ENCODE measurements at places on chromosomes 12 and 14.

GRCh38 chr12:56998981-56999380 is 7.4 kb downstream of the ZBTB39 start:
- DNase-seq: no peak

GRCh38 chr14:59634617-59635016 is 58.0 kb upstream of the CCDC175 start:
- DNase-seq: no peak

DNA sequence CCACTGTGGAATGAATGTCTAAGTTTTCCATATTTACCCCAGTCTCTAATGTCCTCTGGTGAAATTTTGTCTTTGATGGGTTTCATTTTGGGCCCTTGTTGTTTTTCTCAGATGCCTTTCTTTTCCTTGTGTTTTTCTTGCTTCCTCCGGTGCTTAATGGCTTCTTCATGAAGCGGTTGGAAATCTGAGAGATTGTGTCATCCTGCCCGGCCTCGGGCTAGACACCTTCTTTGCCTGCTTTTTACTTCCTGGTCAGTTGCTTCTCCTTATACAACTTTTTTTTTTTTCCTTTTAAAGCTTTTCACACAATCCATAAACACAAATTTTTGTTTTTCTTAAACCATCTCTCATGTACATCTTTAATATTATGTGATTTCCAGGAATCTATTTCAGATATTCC is 7.1 kb downstream of the ETV6 start:
- no peak for DNase-seq

DNA sequence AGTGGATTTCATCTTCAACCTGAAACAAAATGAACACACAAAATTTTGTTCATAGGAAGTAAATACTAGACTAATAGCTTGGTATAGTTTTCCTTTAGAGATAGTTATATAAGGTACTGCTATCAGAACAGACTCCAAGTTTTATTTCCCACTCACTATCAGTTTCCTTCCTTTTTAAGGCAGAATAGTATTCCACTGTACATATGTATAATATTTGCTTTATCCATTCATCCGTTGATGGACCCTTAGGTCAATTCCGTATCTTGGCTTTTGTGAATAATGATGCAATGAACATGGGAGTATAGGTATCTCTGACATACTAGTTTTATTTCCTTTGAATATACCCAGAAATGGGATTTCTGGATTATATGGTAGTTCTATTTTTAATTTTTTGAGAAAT is 3.7 kb downstream of the CCNB1IP1 start:
- no peak for DNase-seq

DNA sequence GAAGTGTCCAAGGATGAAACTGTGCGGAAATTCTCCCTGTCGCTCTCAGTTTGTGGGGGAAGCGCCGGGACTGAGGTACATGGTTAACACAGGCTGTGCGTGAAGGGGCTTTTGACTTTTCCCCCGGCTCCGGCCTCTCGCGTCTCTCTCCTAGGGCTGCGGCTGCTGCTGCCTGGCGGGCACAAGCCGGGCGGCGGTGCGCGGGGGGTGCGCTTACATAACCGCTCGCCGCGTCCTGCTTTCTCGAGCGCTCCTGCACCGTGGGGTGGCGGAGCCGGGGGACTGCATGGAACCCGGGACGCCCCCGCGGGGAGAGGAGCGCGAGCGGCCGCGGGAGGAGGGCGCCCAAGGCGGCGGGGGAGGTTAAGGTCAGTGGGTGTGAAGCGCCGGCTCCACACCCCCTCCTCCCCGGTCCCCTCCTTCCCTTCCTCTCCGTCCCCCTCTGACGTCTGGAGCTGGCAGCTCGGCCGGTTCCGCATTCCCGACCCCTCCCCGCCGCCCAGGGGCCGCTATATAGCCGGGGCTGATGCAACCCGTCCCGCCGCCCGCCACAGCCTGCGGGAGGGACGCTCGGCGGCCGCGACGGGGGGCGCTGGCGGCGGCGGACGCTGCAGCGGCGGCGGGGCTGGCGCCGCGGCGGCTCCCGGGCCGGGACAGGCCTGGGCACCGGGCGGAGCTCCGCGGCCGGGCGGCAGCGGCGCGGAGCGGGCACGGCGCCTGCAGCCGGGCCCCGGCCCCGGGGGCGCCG is at the start of gene JDP2:
TSS of gene JDP2 (plus strand) at position 541 of the 748 bp plus-strand sequence. CDS start 9,899 bp downstream, outside the sequence.
- DNase-seq: peak; percentile 68

- DNase-seq: no peak
Measured at GRCh38 chr12:93568091-93568490, 4.4 kb upstream of the SOCS2 start.

DNA sequence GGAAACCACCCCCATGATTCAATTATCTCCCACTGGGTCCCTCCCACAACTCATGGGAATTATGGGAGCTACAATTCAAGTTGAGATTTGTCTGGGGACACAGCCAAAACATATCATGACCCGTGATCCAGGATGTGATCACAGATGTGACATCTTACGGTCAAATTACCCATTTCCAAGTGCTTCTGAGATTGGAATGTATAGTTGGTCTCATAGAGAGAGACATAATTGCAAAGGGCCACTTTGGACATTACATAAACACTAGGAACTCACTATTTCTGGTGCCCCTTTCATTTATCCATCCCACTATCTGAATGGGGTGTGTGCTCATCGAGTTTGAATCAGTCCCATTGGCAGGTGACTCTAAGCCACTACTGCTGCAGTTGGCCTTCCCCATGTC is 204.5 kb downstream of the PHLDA1 start:
- DNase-seq: peak; percentile 92

GRCh38 chr12:131352296-131352900 is 358.5 kb upstream of the SFSWAP start:
- DNase-seq: no peak

DNA sequence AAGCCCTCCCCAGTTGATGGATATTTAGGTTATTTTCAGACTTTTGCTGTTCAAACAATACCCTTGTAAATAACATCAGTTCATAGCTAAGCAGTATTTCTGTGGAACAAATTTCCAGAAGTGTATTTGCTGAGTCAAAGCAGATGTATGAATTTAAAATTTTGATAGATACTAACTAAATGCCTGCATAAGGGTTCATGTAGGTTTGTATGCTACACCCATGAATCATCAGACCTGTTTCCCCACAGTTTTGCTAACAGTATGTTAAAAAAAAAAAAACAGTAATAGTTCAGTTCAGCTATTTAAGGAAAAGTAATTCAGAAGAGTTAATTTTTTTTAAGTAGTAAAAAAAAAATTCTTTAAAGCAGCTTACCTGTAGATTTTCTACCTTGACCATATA is 236.1 kb upstream of the DIO2 start:
- no peak for DNase-seq

DNA sequence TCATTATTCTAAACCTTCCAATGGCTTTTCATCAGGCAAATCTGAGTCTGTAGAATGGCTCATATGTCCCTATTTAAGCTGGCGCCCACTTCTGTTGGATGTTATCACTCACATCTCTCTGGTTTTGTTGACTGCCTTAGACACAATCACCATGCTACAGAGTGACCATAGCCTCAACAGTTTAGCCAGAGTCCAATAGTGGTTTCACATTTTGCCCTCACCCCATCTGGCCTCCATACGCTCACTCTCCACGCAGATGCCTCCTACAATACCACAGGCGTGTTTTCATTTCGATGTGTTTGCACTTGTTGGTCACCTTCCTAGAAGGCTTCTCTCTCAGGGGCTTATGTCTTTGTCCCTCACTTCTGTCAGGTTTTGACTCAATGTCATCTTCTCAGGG is 3.4 kb downstream of the KLRB1 start:
- DNase-seq: no peak

DNA sequence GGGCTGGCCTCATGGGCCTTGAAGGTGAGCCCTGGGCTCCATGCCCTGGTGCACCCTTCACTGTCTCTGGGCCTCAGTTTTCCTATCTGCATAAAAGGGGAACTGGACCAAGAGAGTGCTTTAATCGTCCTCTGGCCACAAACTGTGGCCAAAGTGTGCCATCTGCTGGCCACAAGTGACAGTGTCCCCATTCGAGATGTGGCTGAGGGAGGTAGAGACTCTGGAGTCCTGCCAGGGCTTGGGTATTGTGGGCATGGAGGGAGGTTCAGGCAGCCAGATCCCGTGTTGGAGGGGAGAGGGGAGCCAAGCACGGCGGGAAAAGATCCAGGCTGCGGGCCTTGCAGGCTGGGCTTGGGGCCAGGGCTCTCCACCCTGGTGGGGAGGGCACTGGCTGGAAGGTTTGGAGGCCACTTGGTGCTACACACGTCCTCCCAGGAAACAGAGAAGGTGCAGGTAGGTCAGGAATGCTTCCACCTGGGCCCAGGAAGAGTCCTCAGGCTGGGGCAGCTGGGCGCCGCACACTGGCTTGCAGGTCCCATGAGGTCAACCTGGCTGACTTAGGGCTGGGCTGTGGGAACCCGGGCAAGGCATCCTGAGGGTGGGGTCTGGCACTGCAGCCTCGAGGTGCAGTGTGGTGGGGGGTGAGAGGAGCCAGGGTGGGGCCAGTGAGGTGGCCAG is 7.3 kb upstream of the KIF26A start:
- DNase-seq: peak; percentile 65

- DNase-seq: no peak
Measured at GRCh38 chr12:119788786-119789185, 88.3 kb downstream of the CIT start.

DNA sequence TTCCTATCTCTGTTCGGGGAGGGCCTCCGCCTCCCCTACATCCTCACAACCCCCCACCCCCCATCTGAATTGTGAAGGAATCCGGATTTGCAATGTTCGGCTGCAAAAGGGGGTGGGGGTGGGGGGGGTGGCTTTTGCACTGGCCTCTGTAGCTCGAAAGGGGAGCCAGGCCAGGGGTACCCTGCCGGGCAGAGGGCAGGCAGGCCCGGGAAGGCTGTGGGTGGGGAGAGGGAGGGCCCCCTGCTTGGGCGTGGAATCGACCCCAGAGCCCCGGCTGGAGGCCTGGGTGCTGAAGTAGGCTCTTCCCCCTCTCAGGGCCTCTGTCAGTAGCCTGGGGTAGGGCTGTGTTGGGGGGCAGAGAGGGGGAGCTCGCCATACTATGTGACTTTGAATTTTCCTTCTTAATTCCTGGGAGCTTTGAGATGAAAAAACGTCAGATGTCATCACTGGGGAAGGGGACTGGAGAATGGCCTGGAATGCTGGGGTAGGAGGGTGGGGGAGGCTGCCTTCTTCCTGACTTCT is 1.1 kb downstream of the LRP1 start:
- DNase-seq: no peak

- no peak for DNase-seq
Measured at GRCh38 chr14:61298824-61299223, 17.7 kb upstream of the TMEM30B start.

GRCh38 chr14:94936401-94936892 is 166.5 kb upstream of the GSC start:
- DNase-seq: no peak

DNA sequence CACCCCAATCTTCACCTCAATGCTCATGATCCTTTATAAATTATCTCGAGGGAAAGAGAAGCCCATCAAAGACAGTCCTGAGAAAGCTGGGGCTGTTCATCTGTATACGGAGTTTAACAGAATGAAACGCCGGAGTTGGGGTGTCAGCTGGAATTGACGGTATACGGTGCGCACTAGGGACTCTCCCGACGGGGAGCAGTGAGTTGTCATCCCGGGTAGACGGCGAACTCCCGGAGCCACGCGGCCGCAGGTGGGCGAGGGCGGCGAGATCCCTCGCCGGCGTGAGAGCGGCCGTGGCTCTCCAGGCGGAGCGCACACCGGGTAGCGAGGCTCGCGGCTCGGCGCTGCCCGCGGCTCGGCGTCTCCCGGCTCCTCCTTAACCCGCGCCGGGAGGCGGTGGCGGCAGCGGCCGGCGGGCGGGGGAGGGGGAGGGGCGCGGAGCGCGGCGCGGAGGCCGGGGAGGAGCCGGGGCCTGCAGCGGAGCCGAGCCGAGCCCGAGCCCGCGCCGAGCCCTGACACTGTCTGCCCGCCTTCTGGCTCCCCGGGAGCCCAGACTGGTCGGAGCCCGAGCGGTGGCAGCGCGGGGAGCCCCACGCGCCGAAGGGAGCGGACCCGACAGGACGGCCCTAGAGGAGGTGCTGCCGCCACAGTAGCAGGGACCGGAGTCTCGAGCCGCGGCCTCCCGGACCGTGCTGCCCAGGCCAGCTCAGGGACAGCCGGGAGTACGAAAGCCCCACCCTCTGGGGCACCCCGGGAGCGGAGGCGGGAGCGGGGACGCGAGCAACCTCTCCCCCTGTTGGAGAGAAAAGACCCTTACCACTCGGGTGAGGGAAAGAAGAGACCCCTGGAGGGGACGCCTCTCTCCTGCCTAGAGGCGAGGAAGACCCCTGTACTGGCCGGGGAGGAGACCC is at the start of gene FOXJ2:
TSS of gene FOXJ2 (plus strand) at position 475 of the 911 bp plus-strand sequence. CDS start 7,117 bp downstream, outside the sequence.
- peak; percentile 66 for DNase-seq

DNA sequence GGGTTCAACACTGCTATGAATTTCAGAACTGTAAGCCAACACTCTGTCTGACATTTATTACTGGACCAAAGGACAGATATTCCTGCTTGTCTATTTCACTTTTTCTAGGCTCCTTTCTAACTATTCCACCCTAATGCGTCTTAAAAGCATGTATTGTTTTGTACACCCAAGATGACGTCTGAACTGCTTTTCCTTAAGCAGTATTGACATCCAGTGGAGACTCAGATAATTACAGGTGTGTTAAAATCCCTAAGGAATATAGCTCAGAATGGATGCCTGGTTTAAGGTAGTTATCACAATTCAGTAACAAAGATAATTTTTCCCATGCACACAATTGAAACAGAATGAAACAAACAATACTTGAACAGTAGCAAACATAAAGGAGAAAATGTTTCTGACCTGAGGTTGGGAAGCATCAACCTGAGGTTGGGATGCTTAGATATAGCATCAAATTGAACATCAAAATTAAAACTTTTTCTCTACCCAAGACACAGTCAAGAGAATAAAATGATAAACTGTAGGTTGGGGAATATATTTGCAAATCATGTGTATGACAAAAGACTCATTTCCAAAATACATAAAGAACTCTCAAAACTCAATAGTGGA is 93.7 kb upstream of the PTPRR start:
- DNase-seq: peak; percentile 69

All from RKO (cell line).